Stimulated activated CD4-positive, alpha-beta T cell treated with anti-CD3 and anti-CD28 coated beads, Interleukin-12 subunit alpha, Interleukin-12 subunit beta, amount 100 ng/mL, for 48 hours (primary cell): ENCODE measurements at places on chromosomes 3 and 15.

DNA sequence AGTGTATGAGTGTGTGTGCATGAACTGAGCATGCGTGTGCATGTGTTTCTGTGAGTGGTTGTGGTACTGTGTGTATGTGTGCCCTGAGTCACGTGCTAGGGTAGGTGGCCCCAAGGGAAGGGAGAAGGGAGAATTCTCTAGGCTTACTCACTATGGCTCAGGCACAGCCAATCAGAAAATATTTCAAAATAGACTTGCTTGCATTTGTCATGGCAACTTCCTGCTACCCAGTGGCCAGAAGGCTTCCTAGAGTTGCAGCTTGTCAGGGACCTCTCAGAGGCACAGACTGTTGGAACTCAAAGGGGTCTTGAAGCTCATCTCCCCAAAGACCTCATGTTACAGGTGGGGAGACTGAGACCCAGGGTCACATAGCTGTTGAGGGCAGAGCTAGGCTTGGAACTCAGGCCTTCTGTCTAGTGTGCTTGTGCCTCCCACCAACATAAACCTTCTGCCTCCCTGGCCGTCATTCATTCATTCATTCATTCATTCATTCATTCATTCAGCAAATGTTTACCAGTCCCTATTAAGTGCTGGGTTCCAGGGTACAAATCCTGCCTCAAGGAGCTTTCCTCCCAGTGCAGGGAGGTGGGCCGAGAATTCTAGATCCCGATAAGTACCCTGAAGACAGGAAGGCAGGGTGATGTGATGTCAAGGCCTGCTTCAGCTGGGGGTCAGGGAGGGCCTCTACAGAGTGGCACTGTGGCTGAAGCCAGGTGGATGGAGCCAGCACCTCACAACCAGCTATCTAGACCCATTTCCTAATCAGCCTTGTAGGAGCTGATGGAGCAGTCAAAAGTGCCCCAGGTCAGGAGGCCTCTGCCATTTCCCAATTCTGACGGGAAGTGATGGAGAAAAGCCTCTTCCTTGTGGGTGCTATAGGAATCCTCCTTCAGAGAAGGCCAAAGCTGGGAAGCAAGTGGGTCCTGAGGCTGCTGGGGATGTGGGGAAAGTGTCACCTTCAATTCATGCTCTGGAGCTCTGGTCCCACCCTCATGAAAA lies 10.9 kb upstream of the RFT1 start:
- DNase-seq: no peak

DNA sequence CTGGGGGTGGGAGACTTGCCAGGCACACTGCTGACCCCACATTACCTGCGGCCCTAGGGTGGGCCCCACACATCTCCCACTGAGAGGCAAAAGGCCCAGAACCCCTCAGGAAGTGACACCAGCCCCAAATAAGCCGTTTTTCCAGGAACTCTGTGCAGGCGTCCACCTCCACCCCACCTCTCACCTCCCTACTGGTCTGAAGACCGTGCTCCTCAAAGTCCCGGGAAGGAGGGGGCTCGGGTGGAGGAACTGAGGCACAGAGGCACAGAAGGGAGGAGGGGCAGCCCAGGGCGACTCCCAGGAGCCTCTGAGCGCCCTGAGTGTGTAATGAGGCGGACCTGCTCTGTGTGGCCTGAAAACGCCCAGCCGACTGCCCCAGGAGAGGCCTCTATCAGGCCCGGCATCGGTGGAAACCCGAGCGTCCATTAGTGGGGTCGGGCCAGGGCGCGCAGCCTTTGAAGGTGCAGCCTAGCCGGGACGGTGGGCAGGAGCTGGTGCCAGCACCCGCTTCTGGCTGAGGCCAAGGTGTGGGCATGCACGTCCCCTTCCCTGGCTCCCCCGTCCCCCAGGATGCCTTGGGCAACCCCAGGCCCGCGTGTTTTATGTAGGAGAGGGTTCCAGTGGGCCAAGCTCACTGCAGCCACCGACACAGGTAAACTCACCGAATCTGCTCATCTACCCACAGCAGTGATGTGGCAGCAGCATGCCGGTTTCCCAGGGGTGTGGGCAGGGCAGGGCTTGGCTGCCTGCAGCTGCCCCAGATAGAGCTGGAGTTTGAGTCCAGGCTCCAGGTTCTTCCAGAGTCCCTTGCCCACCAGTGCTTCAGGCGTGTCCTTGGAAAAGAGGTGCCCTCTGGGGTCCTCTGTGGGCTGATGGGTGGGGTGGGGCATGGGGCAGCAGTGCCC lies 55.8 kb downstream of the DNAJB8 start:
- DNase-seq: no peak

DNA sequence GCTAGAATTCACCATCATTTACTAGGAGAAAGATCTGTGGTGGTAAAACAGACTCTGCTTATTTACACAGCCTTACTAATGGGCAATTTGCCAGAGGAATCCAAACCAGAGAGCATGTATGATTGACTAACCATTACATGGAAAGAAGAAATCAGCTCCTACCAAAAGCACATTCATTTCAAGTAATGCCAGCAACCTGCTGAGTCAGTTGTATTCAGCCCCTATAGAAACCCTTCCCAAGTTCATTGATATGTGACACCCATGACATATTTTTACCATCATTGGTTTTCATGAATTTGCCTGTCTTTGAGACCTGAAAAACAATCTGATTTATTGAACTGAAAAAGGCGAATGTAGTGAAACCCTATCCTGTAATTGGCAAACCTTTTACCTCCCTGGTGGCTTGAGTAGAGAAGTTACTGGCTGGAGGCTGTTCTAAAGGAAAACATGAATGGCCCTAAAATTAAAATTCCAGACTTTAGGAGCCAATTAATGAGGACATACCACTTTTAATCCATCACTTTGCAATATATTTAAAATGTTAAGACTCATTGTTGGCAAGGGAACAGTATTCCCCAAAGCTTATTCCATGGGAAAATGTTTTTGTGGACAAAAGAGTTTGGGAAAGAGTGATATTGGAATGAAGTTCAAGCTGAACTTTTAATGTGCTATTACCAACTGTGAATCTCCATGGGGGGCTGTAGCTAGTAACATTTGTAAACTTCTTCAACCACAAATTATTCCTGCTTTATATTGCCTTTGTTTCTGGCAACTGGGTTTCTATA lies 542.9 kb downstream of the FHIT start:
- no peak for DNase-seq

DNA sequence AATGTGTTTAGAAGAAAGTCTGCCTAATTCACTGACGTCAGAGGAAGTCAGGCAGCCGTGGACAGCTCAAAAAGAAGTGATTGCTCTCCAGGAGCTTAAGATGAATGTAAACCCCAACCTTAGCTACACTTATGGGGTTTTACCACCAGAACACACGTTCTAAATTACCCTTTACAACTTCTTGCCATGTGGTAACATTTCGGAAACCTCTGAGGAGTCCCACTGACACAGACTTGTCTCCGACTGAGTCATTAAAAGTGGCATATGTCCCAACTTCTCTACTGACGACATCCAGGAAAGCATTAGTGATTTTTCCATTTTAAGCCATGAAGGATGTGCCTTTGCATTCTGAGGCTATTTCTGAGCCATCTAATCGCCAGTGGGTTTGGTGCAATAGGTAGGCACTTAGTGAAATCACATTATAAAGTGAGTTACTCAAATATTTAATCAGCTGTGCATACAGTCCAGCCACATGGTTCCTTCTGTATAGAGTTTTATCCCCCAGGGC lies 32.4 kb downstream of the C2CD4A start:
- DNase-seq: no peak

GRCh38 chr3:63493101-63493500 lies 159.4 kb upstream of the SNTN start:
- DNase-seq: no peak

- DNase-seq: no peak
These were observed 259.5 kb downstream of the MECOM start for GRCh38 chr3:169403855-169404519.

DNA sequence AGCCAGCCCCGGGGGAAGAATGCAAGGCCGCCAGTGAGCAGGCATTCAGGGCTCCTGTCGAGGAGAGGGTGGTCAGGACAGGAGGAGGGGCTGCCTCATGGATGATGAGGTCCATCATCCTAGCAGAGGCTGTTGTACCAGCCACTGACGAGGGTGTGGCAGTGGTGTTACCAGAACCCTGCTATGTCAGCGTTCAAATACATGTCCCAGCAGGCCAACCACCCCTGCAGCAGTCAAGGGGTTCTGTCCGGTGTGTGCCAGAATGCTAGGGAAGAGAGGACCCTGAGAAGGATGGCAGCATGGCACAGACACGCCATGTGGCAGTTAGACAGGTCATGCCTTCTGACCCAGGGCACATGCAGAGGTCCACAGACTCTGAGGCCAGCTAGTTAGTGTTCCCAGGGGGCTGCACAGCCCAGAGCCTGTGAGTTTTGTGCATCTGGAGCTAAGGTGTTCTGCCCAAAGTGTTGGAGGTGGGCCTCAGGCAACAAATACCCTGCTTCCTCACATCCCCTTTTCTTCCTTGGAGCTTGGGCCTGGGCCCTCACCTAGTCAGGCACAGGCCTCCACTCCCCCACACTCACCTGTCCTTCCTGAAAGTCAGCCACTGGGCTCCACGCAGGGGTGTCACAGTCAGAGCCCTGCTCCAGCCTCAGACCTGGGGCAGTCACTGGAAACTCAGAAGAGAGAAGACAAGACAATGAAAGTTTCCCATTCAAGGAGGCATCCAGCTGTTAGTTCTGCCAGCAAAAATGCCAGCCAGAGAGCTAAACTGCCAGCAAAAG lies 7.8 kb downstream of the PAK6 start:
- DNase-seq: no peak

DNA sequence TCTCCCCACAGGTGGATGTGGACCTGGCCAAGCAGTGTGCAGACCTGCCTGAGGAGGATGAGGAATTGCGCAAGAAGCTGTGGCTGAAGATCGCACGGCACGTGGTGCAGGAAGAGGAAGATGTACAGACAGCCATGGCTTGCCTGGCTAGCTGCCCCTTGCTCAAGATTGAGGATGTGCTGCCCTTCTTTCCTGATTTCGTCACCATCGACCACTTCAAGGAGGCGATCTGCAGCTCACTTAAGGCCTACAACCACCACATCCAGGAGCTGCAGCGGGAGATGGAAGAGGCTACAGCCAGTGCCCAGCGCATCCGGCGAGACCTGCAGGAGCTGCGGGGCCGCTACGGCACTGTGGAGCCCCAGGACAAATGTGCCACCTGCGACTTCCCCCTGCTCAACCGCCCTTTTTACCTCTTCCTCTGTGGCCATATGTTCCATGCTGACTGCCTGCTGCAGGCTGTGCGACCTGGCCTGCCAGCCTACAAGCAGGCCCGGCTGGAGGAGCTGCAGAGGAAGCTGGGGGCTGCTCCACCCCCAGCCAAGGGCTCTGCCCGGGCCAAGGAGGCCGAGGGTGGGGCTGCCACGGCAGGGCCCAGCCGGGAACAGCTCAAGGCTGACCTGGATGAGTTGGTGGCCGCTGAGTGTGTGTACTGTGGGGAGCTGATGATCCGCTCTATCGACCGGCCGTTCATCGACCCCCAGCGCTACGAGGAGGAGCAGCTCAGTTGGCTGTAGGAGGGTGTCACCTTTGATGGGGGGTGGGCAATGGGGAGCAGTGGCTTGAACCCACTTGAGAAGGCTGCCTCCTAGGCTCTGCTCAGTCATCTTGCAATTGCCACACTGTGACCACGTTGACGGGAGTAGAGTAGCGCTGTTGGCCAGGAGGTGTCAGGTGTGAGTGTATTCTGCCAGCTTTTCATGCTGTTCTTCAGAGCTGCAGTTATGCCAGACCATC lies 8.6 kb downstream of the VPS18 start:
- no peak for DNase-seq

DNA sequence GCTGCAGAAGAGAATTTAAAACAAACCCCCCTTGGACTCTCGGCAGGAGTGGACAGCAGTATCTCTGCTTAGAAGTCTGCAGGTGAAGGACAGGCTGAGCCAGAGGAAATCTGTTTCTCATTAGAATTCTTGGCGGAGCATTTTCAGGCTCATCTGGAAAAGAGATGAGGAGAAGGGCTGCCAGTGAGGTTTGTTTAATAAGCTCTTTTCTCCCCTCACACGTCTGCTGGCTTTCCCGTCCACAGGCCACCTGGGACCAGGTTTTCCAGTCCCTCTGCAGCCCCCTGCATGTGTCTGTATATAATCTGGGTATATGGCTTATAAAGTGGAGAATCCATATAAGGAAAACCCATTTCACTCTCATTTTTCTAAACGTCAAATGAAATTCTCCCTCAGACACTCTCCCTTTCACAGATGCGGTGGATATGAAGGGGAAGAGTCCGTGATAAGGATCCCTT lies 155.4 kb upstream of the TPM1 start:
- DNase-seq: no peak

DNA sequence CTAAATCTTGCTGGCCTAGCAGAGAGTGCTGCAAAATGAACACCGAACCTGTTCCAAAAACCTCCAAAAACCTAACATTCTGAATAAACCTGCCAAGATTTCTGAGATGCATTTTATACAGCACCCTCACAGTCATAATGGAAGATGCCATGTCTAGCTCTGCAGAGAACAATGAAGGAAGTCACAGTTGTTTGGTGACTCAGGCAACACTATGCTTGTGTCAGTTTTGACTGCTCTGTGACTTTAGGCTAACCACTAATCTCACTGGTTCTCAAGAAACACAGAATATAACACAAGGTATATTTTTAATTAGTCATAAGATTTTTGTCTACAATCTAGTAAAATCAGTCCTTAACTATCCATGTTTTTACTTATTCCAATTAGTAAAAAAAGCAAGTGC lies 606.6 kb downstream of the TBL1XR1 start:
- DNase-seq: no peak

DNA sequence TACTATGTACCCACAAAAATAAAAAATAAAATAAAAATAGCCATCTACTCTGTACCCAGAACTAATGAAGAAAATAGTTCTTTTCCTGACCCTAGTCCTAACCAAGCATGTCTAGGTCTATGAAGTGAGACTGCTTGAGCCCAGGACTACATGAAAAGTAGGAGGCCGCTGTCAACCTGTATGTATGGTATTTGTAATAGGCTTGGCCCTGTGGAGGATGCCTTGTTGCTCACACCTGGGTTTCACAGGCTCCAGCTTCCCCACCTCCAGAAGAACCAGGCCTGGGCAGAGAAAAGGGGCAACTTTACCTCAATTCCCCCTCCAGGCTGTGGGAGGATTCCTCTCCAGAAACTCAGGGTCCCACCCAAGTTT lies 6.8 kb upstream of the PKM start:
- no peak for DNase-seq

- DNase-seq: no peak
These were observed at the start of gene PRR23A for GRCh38 chr3:139006051-139006716. Gene PRR23A (minus strand): TSS chr3:139006268. CDS start chr3:139006268, 0 bp downstream.

GRCh38 chr3:20842002-20842401 lies 656.0 kb upstream of the SGO1 start:
- DNase-seq: no peak

GRCh38 chr15:58498821-58499580 lies 67.2 kb downstream of the LIPC start:
- no peak for DNase-seq

- no peak for DNase-seq
These were observed 72.3 kb upstream of the BNC1 start for GRCh38 chr15:83356501-83357399.

- DNase-seq: no peak
These were observed 917 bp downstream of the LNP1 start for GRCh38 chr3:100402256-100402655.
